Right atrium auricular region (tissue), 2 donors: ENCODE measurements at places on chromosomes 13 and 19. TPM values are rescaled to one million over a fixed set of nuclear protein-coding genes. Genes with fewer than 3 reads are reported as not detected.

DNA sequence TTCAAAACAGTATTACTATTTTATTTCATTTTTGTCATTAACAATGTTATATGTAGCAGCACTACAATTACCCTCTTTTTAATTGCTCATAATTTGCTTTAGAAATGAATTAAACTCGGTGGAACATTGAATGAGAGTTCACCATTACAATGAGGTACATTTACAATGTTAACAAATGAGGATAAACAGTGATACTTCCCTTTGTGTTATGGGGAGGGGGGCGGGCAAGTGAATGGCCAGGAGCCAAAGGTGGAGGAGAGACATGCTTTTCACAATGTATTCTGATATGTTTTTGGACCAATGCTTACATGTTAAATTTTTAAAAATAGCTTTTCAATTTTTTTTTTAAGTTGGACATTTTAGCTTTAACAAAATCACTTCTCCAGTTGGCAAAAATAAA is 34.2 kb downstream of the NALCN start:
- no peak for DNase-seq

DNA sequence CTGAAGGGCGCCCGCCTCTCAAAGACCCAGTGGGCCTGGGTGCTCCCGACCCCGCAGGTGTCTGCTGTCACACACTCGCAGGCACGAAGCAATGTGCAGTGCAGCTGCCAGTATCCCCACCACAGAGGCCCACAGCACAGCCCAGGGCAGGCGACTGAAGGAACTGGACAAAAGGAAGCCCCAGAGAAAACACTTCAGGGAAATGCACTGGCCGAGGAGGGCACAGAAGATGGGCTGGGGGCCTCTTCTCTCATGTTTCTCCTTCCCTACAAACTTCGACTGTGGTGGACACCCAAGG is 10.0 kb downstream of the AKAP8 start:
- DNase-seq, result no peak

DNA sequence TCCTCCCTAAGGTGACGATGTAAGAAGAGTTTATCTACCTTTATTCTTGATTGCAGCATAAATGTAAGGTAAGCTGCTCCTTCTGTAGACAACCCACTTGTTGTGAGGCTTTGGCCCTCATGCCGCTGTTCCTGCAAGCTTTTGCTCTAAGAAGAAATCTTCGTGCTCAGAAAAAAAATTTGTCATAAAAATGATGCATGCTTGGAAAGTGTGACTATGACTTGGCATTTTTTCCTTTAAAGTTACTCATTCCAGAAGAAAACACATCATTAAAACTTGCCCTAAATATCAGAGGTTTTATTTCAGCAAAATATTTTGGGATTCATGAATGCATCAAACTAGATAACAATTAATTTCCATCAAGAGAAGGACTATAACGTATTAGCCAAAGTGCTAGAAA is 39.8 kb downstream of the KCTD12 start:
- no peak for DNase-seq

DNA sequence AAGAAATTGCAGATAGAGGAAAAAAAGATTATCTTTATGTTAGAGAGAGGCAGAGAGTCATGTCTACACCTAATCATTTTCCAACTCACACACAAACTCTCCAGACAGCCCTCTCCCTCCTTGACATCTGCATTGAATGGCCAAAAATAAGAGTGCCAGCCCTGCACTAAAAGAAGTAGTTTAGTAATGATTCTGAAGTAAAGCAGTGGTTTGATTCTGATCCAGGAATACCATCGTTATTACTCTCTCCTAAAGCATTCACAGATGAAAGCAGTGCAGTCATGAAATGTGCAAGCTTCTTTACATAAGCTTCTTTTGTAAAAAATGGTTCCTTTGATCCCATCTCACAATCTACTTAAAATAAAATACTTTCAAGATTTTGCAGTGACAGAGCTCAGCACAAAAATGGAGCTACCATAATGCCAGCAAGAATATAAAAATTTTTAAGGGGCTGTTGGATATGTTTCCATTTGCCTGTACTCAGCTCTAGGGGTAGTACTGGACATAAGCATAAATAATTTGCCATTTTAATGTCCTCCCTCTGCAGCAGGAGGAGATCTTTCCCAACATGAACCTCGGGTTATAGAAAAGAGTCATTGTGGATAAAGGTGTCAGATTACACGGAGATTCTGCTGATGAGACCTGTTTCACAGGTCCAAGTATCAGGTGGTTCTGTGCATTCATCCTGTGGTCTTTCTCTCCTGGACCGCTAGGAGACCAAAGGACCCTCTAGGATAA is 406.3 kb downstream of the DCT start:
- no peak for DNase-seq

GRCh38 chr19:16930753-16931152 is 42.0 kb downstream of the F2RL3 start:
- no peak for DNase-seq

DNA sequence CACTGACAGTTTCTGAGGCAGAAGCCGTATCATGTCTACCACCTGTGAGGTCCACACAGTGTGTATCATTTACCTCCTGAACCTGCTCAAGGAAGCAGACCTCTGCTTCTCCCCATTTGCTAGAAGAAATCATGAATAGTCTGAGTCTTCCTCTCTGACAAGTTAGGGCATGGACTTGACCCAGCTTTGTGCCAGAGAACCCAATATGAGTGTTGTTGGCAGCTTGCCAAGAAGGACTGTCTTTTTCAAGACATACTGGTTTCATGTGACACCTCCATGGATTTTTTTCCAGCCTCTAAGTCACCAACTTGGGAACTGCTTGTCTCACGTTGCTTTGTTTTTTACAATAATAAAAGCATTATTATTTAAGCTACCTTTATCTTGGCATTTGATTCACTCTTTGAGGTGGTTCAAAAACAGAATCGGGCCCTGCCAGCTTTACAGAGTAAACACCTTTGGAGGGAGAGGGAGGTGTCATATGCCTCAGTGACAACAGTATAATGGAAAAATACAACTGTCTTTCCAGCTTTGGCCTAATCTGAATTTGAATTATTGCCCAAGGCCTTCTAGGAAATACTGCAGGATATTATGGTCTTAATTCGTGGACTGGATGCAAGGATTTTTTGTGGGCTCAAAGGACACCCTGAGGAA is 9.6 kb downstream of the ZNF211 start:
- no peak for DNase-seq

DNA sequence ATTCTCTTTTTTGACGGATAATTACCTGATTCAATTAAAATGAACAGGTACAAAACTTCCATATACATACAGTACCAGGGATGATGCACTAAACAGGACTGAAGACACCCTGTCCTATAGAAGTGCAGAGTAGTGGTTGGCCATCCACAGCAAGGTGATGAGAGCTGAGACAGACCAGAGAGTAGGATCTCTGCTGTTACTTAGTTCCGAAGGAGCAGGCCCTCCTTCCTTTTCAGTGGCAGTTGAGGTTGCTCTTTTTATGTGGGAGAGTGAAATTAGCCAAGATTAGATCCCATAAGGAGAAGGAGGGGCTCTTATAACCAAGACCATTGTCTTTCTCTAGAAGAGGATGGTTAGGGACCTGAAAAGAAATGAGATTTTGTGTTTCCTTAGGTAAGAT is 4.0 kb downstream of the PDS5B start:
- DNase-seq, result no peak

FFAR1 gene
- total RNA-seq, result not detected

LAMP1 gene
- total RNA-seq, result 70.0 TPM

IL17D gene
- 2.5 TPM for total RNA-seq

TSHZ3 gene
- total RNA-seq, result 5.6 TPM

MEGF8 gene
- total RNA-seq, result 31.2 TPM
